ENCODE measurements at places on chromosomes 5 and 9. TPM values are rescaled to one million over a fixed set of nuclear protein-coding genes. Genes with fewer than 3 reads are reported as not detected.

DNA sequence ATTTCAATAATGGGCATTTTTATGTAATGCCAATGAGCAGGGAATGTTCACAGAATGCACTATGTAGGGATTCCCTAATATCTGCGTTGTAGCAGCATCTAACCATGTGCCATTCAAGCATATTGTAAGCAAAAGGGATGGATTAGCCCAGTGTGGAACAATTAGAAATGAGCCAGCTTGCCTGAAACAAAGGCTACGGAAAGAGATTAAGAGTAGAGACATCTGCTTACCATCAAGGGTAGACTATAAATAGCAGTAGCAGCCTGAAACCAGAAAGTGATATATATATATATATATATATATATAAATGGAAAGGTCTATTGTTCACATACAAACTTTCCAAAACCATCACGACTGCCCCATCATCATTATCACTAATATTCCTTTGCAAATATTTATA is 31.9 kb upstream of the CEP120 start:
- no peak for DNase-seq

Gene INSYN2B
- not detected for polyA plus RNA-seq

GRCh38 chr5:158349987-158350386 is 491.0 kb upstream of the CLINT1 start:
- DNase-seq, result no peak

GRCh38 chr5:176596689-176597416 is 13.1 kb downstream of the GPRIN1 start:
- no peak for DNase-seq

GRCh38 chr5:161093100-161093499 is 241.1 kb upstream of the ATP10B start:
- DNase-seq, result no peak

Gene F2RL1
- 15.0 TPM for polyA plus RNA-seq

- DNase-seq, result no peak
These were observed 38.1 kb upstream of the SMARCA2 start for GRCh38 chr9:1977026-1977425.

Gene OR1Q1
- not detected for polyA plus RNA-seq

Data from sigmoid colon (tissue), 7 donors.